ENCODE measurements at places on chromosomes 5 and 9. TPM values are rescaled to one million over a fixed set of nuclear protein-coding genes. Genes with fewer than 3 reads are reported as not detected.

DNA sequence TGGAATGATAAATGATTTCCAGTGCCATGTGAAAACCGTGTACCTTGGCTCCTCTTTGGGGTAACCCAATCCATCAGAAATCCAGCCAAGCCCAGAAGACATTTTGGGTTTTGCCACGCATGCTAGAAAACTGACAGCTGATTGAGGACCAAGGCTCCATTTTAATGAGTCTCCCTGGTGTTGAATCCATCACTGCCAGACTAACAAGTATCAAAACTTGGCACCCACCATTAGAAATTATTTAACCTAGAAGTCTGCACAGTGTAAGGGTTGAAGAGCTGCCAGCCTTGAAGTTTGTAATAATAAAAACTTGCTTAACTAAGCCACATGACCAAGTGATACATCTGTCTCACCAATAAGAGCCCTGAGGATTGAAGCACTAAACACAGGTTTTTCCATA, 369.9 kb downstream of the DNAH5 start:
- no peak for DNase-seq

DNA sequence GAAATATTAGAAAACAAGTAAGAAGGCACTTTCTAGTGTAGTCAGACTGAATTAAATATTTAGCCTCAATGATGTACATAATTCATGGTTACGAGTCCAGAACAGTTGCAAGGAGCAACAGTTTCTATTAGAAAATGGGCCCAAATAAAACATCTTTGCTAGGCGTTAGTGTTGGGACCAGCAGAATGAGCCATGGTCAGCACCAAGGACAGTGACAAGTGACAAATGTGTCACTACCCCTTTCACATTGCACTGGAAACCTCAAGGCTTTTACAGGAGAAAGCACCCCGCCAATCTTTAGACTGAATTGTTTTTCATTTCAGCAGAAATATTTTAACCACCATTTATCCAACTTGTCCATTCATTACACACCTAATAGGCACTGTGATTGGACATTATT, 301.3 kb upstream of the ADCY2 start:
- no peak for DNase-seq

DNA sequence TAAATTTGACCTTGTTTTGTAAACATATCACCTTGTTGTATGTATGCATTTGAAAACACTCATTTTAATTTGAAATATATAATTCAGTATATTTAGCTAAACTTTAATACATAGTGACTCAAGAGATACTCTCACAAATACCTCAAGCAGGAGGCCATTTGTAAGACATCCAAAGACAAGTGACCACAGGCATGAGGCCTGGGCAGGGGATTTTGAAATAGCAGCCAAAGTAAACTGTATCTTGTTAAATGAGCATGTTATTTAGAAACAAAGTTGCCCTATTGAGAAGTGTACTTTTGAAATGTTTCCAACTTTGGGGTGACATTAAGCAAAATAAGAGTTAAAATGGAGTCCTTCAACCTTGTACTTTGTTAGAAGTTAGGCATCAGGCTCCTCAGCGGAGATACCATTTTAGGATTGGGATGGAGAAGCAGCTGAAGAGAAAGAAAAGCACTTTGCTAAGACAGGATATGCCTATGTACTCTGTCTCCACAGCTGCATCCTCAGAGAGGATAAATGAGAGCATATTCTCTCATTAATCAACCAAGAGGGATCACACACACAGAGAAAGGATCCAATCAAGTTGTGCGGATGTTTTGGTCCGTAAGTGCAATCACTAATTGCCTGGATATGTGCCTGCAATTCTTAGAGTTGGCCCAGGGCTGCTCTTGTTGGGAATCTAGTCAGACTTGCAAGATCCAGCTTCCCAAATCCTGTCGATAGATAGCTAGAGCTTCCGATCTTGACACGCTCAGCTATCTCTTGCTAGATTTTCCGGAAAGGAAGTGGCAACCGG, 157.5 kb upstream of the HAPLN1 start:
- no peak for DNase-seq

Gene SPATA31A3
- total RNA-seq: not detected

Gene CCL21
- 37.9 TPM for total RNA-seq
